IgD-negative memory B cell (primary cell): ENCODE measurements at places on chromosomes 11 and 22. TPM values are rescaled to one million over a fixed set of nuclear protein-coding genes. Genes with fewer than 3 reads are reported as not detected.

The STK33 gene
- 1.4 TPM for polyA plus RNA-seq

The KMT2A gene
- polyA plus RNA-seq: 23.6 TPM

The KRTAP5-10 gene
- polyA plus RNA-seq: not detected

The DDTL gene
- 1.7 TPM for polyA plus RNA-seq

The SCARF2 gene
- polyA plus RNA-seq: 0.16 TPM

The OR5B2 gene
- polyA plus RNA-seq: not detected

The CCDC87 gene
- polyA plus RNA-seq: not detected

The OR52E4 gene
- polyA plus RNA-seq: not detected

The HPS5 gene
- polyA plus RNA-seq: 25.9 TPM

The OR5P2 gene
- not detected for polyA plus RNA-seq

The LSP1 gene
- polyA plus RNA-seq: 841 TPM

The OSM gene
- polyA plus RNA-seq: 0.79 TPM

The TNKS1BP1 gene
- polyA plus RNA-seq: 5.5 TPM

The OR6T1 gene
- not detected for polyA plus RNA-seq

The PHLDA2 gene
- not detected for polyA plus RNA-seq

The PTPRCAP gene
- 1,093 TPM for polyA plus RNA-seq

The KDM4E gene
- not detected for polyA plus RNA-seq

The LMNTD2 gene
- 3.8 TPM for polyA plus RNA-seq
